T-cell (primary cell): ENCODE measurements at places on chromosomes 5 and 9. TPM values are rescaled to one million over a fixed set of nuclear protein-coding genes. Genes with fewer than 3 reads are reported as not detected.

GRCh38 chr5:159210210-159210661 lies 883 bp upstream of the RNF145 start:
- no peak for DNase-seq

- no peak for DNase-seq
Observed at GRCh38 chr5:138226910-138227309, 13.8 kb upstream of the CDC23 start.

DNA sequence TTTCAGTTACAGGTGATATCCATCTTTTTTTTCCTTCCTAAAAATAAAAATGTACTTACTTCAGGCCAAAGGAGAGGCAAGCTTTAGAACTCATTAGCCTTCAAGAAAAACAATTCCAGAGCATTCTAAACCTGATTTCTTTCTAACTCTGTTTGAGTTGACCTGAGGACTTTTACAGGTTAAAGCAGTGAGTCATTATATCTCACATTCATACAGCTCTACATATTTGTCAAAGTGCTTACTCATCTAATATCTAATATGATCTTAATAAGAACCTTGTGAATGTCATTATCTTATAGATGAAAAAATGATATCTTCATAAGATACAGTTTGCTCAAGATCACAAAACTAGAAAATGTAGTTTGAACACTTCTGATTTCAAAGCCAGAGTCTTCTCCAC lies 149.2 kb upstream of the CDKN2B start:
- no peak for DNase-seq

DNA sequence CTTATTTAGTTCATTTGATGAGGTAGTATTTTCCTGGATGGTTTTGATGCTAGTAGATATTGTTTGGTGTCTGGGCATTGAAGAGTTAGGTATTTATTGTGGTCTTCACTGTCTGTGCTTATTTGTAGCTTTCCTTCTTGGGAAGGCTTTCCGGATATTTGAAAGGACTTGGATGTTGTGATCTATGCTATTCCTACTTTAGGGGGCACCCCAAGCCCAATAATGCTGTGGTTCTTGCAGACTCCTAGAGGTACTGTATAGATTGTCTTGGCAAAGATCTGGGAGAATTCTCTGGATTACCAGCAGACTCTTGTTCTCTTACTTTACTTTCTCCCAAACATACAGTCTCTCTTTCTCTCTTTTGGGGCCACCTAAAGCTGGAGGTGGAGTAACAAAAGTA lies 315.7 kb downstream of the MAT2B start:
- no peak for DNase-seq

DNA sequence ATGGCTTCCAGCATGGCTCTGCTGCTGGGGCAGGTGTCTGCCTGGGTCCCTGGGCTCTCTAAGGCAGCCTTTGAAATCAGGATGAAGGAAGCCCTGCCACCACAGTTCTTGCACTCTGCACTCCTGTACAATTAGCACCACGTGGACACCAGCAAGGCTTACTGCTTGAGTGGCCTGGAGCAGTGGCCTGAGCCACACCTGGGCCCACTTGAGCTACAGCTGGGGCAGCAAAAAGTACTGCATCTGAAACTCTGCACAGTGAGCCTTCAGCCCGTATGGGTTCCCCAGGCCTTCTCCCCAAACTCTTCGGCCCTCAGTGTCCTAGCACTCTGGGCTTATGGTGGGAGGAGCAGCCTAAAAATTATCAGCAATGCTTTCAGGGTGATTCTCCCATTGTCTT lies 8.0 kb upstream of the INIP start:
- DNase-seq = no peak

GRCh38 chr9:89455356-89455824 lies 42.5 kb downstream of the SEMA4D start:
- DNase-seq = peak; percentile 42

- no peak for DNase-seq
Observed at GRCh38 chr9:136964171-136964689, 12.2 kb downstream of the LCN12 start.

DNA sequence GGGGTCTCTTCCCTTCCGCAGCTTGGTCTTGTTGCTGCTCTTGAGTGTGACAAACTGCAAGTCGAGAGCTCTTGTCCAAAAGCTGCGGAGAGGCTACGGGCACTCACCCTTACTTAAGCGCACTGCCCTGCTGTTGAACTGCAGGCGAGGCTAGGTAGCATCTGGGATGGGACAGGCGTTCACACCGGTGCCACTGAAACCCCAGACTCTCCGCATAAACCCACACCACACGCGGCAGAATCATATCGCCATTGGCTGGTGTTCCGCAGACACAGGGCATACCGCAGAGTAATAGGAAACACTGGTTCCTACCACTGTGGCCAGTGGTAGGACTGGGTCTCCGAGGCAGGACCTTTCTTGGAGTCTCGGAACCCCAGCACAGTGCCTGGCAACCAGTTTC lies 2.2 kb upstream of the NPR3 start:
- no peak for DNase-seq

DNA sequence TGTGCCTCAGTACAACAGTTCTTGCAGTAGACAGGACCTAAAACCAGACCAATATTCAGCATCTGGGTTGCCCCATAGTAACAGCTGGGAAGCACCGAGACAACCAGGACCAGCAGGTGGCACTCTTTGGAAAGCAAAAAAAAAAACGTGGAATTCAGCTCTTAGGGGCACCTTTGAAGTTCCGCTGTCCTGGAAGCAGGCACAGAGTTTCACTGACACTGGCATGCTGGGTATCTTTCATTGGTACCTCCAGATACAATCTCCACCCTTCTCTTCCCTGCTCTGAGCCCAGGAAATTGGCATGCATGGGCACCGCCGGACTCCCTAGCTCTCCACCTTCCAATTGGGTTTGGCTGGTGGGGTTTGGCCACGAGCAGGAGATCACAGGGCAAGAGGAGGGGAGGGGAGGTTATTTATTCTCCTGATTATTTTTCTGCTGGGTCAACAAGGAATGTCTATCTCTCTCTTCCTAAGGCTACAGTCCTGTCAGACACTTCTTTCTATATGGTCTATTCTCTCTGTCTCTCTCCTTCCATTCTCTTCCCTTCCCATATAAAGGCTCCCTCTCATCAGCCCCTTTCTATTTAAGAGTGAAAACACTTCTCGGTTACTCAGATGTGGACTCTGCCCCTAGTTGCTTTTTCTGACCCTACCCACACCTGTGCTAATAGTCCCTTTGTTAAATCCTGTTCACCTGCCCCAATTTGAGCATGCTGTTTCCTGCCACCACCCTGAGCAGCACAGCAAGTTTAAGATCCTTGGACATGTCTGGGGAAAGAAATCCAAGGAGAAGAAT lies 1.9 kb upstream of the IDNK start:
- no peak for DNase-seq

DNA sequence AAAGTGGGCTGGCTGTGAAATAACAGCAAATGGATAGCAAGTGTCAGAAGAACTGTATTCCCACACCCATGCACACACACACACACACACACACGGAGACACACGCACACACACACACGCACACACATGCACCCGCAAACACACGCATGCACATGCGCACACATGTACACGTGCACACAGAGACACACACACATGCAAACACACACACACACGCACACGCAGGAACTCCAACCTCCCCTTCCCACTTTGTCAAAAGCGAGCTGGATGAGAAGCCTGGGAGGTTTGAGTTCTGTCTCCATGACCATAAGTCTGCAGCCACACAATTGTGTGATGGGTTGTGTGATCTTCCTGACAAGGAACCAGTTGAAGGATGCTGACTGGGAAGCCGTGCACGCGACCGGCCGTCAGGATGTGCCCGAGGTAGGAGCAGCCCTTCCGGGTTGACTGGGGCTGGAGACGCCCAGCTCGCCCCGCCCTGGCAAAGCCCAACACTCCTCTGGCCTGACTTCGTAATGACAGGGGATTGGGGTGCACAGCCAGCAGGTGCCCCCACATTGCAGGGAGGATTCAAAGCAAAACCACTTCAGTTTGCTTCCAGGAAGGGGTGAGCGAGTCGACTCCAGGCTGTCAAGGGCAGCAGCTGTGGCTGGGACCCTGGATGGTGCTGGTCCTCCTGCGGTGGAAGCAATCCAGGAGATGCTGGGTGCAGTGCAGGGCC lies 29.3 kb upstream of the NKD2 start:
- no peak for DNase-seq

DNA sequence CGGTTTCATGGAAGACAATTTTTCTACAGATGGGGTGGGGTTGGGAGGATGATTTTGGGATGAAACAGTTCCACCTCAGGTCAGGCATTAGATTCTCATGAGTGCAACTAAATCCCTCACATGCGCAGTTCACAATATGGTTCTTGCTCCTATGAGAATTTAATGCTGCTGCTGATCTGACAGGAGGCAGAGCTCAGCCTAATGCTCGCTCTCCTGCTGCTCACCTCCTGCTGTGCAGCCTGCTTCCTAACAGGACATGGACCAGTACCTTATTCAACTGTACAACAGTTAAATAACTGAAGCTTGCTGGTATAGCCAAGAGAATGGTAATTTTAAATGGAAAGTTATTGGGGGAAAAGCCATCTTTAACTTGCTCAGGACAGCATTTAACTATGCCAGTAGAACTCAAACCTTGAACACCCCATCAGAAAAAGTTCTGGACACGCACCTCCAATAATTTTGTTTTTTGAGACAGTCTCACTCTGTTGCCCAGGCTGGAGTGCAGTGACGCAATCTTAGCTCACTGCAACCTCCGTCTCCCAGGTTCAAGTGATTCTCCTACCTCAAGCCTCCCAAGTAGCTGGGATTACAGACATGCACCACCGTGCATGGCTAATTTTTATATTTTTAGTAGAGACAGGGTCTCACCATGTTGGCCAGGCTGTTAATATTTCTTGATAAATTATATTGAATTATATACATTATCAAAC lies 27.7 kb downstream of the HMGCR start:
- DNase-seq = no peak

DNA sequence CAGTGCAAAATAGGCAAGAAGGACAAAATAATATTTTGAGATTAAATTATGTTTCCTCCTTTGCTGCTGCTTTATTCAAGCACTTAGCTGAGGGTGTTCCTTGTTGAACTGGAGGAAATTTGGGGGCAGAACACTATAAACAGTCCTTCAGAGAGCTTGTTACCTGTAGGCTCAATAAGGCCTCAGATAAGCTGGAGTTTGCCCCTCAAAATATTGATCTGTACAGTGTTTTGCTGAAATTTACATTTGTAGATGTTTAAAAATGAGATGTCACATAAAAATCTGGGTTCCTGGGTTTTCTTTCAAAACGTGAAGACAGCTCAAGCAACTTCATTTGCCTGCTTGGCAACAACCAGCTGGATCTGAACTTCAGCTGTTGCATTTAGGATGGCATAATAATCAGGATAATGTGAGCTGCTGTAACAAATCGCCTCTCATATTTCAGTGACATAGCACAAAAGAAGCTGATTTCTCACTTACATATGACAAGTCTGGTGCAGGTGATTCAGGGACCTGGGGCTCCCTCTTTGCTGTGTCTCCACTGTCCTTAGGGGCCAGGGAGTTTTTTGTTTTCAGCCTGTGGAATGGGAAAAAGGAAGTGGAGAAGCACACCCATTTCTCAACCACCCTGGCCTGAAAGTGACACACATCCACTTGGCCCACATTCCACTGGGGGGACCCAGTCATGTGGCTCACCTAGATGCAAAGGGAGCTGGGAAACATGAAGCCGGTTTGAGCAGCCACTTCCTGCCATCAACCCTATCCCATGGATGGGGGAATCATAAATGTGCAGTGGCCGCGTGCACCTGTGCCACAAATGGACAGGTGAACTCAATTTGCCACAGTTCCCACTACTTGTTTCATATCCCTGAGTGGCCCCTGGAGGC lies 2.4 kb upstream of the PSAT1 start:
- no peak for DNase-seq

- DNase-seq = no peak
Observed at GRCh38 chr9:14349447-14350348, 35.8 kb upstream of the NFIB start.

- no peak for DNase-seq
Observed at GRCh38 chr9:111812337-111812736, 17.6 kb upstream of the SHOC1 start.

- no peak for DNase-seq
Observed at GRCh38 chr5:128920345-128921215, 44.7 kb upstream of the SLC27A6 start.

GRCh38 chr5:145750199-145750598 lies 84.9 kb downstream of the PRELID2 start:
- DNase-seq = no peak

DNA sequence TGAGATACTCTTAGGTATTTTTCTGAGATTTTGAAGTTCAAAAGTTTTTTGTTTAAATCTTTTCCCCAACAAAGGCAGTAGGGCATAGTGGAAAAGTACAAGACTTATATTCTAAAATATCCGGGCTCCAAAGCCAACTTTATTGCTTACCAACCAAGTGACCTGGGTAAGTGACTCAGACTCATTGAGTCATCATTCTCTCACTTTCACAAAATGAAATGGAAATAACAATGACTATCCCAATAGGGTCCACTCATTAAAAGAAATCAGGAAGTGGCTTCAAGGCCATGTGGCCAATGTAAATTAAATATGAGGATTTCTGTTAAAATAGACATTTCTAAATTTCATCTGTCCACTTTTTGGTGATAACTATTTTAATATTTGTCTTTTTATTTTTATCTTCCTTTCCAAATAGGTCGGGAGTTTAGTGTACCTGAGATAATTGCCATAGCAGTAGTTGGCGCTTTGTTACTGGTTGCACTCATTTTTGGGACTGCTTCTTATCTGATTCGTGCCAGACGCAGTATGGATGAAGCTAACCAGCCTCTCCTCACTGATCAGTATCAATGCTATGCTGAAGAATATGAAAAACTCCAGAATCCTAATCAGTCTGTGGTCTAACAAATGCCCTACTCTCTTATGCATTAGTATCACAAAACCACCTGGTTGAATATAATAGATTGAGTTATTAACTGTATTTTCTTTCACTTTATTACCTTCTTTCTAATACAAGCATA lies 15.5 kb downstream of the TYRP1 start:
- no peak for DNase-seq

DNA sequence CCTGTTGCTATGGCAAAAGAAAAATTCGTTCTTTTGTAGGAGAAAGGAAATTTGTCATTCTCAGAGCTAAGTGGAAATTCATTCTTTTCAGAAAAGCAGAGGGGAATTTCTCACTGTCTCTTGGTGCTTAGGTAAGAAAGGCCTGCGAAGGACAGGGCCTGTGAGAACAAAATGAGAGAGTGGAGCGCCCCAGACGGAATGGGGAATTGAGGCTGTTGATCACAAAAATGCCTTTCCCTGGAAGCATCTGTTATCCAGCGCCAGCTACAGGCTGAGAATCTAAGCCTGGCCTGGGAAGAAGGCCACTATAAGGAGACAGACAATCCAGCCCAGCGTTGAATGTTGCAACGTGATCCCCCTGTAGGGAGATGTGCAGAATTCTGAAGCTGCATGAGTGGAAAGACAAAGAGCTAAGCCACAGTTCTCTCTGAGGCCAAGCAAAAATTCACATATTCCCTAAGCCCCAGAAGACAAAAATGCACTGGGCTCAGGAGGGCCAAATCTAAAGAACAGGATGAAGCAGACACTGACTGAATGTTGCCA lies 44.8 kb upstream of the CLK4 start:
- no peak for DNase-seq

GRCh38 chr5:171647043-171647903 lies 138.3 kb upstream of the SMIM23 start:
- no peak for DNase-seq

- no peak for DNase-seq
Observed at GRCh38 chr9:76687861-76688391, 76.3 kb upstream of the PCA3 start.

The PCDHGB4 gene
- 0.23 TPM for total RNA-seq

The SPATA31E1 gene
- total RNA-seq = not detected

The PCDHGA6 gene
- 0.64 TPM for total RNA-seq

The ELL2 gene
- total RNA-seq = 10.3 TPM

The LRRC70 gene
- total RNA-seq = 4.2 TPM

The ADAMTS13 gene
- 3.3 TPM for total RNA-seq

The PCSK5 gene
- total RNA-seq = 12.1 TPM
